T-helper 17 cell (primary cell): ENCODE measurements at places on chromosomes 11 and 22. TPM values are rescaled to one million over a fixed set of nuclear protein-coding genes. Genes with fewer than 3 reads are reported as not detected.

- H3K27me3 ChIP-seq = no peaks in the 10 kb centered on the region
- H3K4me3 ChIP-seq = no peak overlapping the region
- no peaks in the 10 kb centered on the region for H3K36me3 ChIP-seq
- DNase-seq = no peak
- no peak overlapping the region for H3K27ac ChIP-seq
These were observed 47.3 kb downstream of the TENM4 start for GRCh38 chr11:79393362-79394043.

- no peak overlapping the region for H3K27ac ChIP-seq
- no peaks in the 10 kb centered on the region for H3K4me1 ChIP-seq
- peaks cover 2% of the 10 kb centered on the region for H3K36me3 ChIP-seq
- peaks cover 38% of the 10 kb centered on the region for H3K27me3 ChIP-seq
- no peak for DNase-seq
These were observed 10.9 kb upstream of the DKK3 start for GRCh38 chr11:12019337-12019736.

Gene OMP
- total RNA-seq = not detected

GRCh38 chr22:44594951-44595350 is 96.9 kb upstream of the RTL6 start:
- H3K27me3 ChIP-seq = peaks cover 40% of the 10 kb centered on the region
- H3K36me3 ChIP-seq = peaks cover 5% of the 10 kb centered on the region
- no peak for DNase-seq
- H3K4me1 ChIP-seq = peaks cover 8% of the 10 kb centered on the region
- H3K4me3 ChIP-seq = peak overlapping the region; percentile 19
- H3K27ac ChIP-seq = peak overlapping the region; percentile 21

GRCh38 chr11:23730307-23730998 is 766.4 kb upstream of the LUZP2 start:
- DNase-seq = no peak
- no peaks in the 10 kb centered on the region for H3K36me3 ChIP-seq
- H3K4me1 ChIP-seq = no peaks in the 10 kb centered on the region
- no peak overlapping the region for H3K4me3 ChIP-seq
- no peak overlapping the region for H3K27ac ChIP-seq

Gene MS4A3
- total RNA-seq = 1.2 TPM

DNA sequence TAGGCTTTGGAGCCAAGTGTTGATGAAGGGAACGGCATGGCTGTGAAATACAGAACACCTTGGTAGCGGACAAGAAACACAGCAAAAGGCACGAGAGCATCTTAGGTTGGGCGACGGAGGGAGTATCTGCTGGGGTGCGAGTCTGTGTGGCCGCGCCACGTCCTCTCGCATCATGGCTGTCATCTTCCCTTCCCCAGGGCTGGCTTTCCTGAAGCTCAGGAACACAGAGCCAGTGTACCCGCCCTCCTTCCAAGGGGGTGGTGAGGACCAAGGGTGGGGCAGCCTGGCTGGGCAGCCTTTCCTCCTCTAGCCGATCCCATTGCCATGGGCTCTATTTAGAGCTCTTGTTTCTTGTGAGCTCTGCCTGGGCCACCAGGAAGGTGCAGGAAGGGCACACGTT is 154.4 kb downstream of the FEZ1 start:
- H3K4me1 ChIP-seq = peaks cover 9% of the 10 kb centered on the region
- no peak overlapping the region for H3K4me3 ChIP-seq
- peaks cover 48% of the 10 kb centered on the region for H3K27me3 ChIP-seq
- peaks cover 4% of the 10 kb centered on the region for H3K36me3 ChIP-seq
- DNase-seq = no peak
- H3K27ac ChIP-seq = no peak overlapping the region

Gene RFPL3
- total RNA-seq = not detected

DNA sequence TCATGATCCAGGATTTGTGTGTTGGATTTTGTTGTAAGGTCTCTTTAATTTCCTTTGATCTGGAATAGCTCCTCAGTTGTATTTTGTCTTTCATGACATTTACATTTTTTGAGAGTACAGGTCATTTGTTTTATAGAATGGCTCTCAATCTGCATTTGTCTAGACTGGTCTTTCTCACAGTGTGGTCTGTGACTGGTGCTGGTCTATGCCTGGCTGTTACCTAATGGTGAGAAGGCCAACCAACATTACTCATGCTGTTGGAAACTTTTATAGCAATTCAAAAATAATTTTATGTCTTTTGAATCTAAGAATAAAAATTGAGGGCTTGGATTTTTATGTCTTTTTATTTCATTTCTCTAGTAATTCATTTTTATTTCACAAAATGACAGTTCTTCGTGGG is 3.9 kb upstream of the NCR3LG1 start:
- no peaks in the 10 kb centered on the region for H3K27me3 ChIP-seq
- DNase-seq = no peak
- H3K4me1 ChIP-seq = peaks cover 15% of the 10 kb centered on the region
- peaks cover 2% of the 10 kb centered on the region for H3K36me3 ChIP-seq
- no peak overlapping the region for H3K27ac ChIP-seq

GRCh38 chr11:7578276-7578955 is 64.6 kb downstream of the PPFIBP2 start:
- H3K36me3 ChIP-seq = peaks cover 2% of the 10 kb centered on the region
- H3K27ac ChIP-seq = peak overlapping the region; percentile 72
- H3K4me1 ChIP-seq = peaks cover 55% of the 10 kb centered on the region
- H3K27me3 ChIP-seq = no peaks in the 10 kb centered on the region
- peak overlapping the region; percentile 83 for H3K4me3 ChIP-seq
- no peak for DNase-seq

- H3K36me3 ChIP-seq = peaks cover 4% of the 10 kb centered on the region
- DNase-seq = no peak
- H3K27me3 ChIP-seq = no peaks in the 10 kb centered on the region
- H3K4me3 ChIP-seq = no peak overlapping the region
These were observed 65.4 kb downstream of the GAB2 start for GRCh38 chr11:78351979-78352841.

- peaks cover 10% of the 10 kb centered on the region for H3K4me1 ChIP-seq
- H3K4me3 ChIP-seq = no peak overlapping the region
- H3K36me3 ChIP-seq = peaks cover 10% of the 10 kb centered on the region
- no peak overlapping the region for H3K27ac ChIP-seq
- no peaks in the 10 kb centered on the region for H3K27me3 ChIP-seq
- DNase-seq = no peak
These were observed 8.4 kb downstream of the MRPL48 start for GRCh38 chr11:73795925-73796632.

GRCh38 chr22:49934160-49934890 is 15.9 kb downstream of the CRELD2 start:
- peak overlapping the region; percentile 86 for H3K27ac ChIP-seq
- no peak for DNase-seq
- no peaks in the 10 kb centered on the region for H3K27me3 ChIP-seq
- no peaks in the 10 kb centered on the region for H3K36me3 ChIP-seq
- H3K4me3 ChIP-seq = peak overlapping the region; percentile 67

- H3K4me1 ChIP-seq = peaks cover 23% of the 10 kb centered on the region
- H3K27ac ChIP-seq = no peak overlapping the region
- H3K27me3 ChIP-seq = no peaks in the 10 kb centered on the region
- DNase-seq = no peak
- peaks cover 7% of the 10 kb centered on the region for H3K36me3 ChIP-seq
These were observed 46.6 kb downstream of the CWC15 start for GRCh38 chr11:94926698-94927237.

GRCh38 chr11:16982256-16982671 is 31.9 kb downstream of the PLEKHA7 start:
- H3K36me3 ChIP-seq = peaks cover 4% of the 10 kb centered on the region
- H3K4me1 ChIP-seq = peaks cover 18% of the 10 kb centered on the region

Gene NXPE2
- not detected for total RNA-seq

Gene MB
- total RNA-seq = not detected

DNA sequence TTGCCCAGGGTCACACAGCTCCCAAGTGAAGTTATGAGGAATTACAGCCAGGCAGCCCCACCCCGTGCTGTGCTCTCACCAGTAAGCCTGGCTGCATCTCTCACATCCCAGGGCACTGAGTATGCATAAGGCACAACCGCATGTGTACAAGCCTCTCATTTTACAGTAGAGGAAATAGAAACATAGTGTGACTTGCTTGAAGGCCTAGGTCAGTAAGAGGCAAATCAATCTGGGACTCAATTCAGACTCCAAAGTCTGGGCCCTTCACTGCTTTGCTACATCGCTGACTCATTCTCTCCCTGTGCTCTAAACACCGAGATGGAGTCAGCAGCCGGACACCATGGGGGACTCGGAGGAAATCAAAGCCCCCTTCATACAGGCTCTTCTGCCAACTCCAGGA is 7.9 kb downstream of the ABTB2 start:
- H3K27ac ChIP-seq = no peak overlapping the region
- H3K4me3 ChIP-seq = no peak overlapping the region
- DNase-seq = no peak
- peaks cover 58% of the 10 kb centered on the region for H3K27me3 ChIP-seq
- peaks cover under 1% of the 10 kb centered on the region for H3K36me3 ChIP-seq
- peaks cover 2% of the 10 kb centered on the region for H3K4me1 ChIP-seq

DNA sequence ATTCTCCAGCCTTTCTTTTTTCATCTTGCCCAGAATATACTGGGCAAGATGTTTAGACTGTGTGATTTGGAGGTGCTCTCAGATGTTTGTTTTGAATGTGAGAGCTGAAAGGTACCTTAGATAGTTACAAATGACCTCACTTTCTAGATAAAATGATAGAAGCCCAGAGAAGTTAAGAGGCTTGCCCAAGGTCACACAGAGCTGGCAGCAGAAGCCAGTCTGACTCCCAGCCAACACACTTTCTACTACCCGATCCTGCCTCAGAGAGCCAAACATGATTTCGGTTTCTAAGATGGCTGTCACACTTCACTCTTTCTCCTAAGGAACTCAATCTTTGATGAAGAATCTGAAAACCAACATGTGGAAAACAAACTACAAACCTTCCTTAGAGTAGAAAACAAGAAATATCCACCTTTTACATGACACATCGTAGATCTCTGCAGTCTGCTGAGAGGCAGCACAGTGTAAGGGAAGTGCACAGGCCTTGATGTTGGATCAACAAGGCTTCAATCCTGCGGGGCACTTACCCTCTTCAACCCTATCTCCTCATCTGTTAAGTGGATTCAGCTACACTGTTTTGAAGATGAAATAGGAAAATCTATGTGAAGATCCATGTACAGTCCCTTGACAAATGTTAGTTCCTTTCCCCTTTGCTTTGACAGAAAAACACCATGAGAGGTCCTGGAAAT is 58.6 kb downstream of the SYTL2 start:
- no peak for DNase-seq
- peaks cover 59% of the 10 kb centered on the region for H3K4me1 ChIP-seq
- peak overlapping the region; percentile 93 for H3K27ac ChIP-seq
- peak overlapping the region; percentile 75 for H3K4me3 ChIP-seq
- H3K27me3 ChIP-seq = no peaks in the 10 kb centered on the region

Gene APOL1
- 15.0 TPM for total RNA-seq

DNA sequence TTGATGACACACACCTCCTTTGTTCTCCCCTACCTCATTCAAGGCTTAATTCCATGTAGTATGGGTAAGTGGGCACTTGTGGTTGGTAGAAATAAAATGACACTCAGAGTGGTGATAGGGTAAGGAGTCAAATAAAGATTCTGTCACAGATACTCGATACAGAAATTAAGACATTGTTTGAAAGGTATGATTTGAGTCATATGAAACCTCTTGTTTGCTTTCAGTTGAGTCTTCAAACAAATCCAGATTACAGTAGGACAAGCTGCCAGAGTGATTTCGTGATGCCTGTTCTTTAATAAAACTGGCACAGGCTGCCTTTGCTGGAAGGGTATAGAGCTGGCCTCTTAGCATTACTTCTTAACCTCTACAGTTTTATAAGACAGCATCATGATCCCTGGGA is 182.4 kb downstream of the SPON1 start:
- no peak overlapping the region for H3K4me3 ChIP-seq
- H3K27ac ChIP-seq = no peak overlapping the region
- peaks cover 6% of the 10 kb centered on the region for H3K4me1 ChIP-seq
- DNase-seq = no peak
- H3K36me3 ChIP-seq = peaks cover 6% of the 10 kb centered on the region

Gene CDC42BPG
- 4.0 TPM for total RNA-seq

Gene TSKU
- not detected for total RNA-seq

- H3K27ac ChIP-seq = no peak overlapping the region
- H3K4me1 ChIP-seq = peaks cover 9% of the 10 kb centered on the region
- H3K27me3 ChIP-seq = no peaks in the 10 kb centered on the region
- H3K36me3 ChIP-seq = peaks cover 8% of the 10 kb centered on the region
- DNase-seq = no peak
These were observed 64.3 kb downstream of the CYB5R2 start for GRCh38 chr11:7609015-7609414.

- H3K4me3 ChIP-seq = no peak overlapping the region
- H3K27ac ChIP-seq = no peak overlapping the region
- H3K27me3 ChIP-seq = no peaks in the 10 kb centered on the region
- no peaks in the 10 kb centered on the region for H3K4me1 ChIP-seq
These were observed 539.3 kb upstream of the ISX start for GRCh38 chr22:34526681-34527080.

DNA sequence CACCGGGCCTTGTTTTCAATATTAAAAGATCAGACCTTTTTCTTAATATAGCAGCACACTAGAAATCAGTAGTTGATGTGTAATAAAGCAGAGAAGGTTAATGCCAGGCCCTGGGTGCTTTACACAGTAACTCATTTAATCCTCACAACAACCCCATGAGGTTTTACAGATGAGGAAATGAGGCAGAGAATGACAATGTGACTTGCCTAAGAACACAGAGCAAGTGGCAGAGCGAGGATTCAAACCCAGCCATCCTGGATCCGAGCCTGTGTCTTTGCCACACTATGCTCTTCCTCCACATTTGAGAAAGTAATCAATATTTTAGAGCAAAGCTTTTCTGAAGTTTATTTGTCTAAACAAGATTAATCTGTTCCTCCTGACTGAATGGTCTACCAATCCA is 7.2 kb downstream of the JAML start:
- H3K36me3 ChIP-seq = peaks cover 5% of the 10 kb centered on the region
- H3K27me3 ChIP-seq = no peaks in the 10 kb centered on the region
- peak overlapping the region; percentile 95 for H3K27ac ChIP-seq
- no peak for DNase-seq
- peak overlapping the region; percentile 91 for H3K4me3 ChIP-seq

- H3K27ac ChIP-seq = no peak overlapping the region
- no peaks in the 10 kb centered on the region for H3K27me3 ChIP-seq
These were observed 3.8 kb downstream of the CHRNA10 start for GRCh38 chr11:3667149-3668035.

Gene POGLUT3
- 5.5 TPM for total RNA-seq

Gene GUCY1A2
- 0.13 TPM for total RNA-seq

GRCh38 chr11:88469561-88470225 is 132.2 kb upstream of the CTSC start:
- no peak overlapping the region for H3K27ac ChIP-seq
- no peaks in the 10 kb centered on the region for H3K4me1 ChIP-seq
- peaks cover 6% of the 10 kb centered on the region for H3K36me3 ChIP-seq
